ENCODE measurements at places on chromosomes 2 and 18.

- peak overlapping the region; percentile 99 for H3K27ac ChIP-seq
- H3K27me3 ChIP-seq, result no peaks in the 10 kb centered on the region
- no peaks in the 10 kb centered on the region for H3K36me3 ChIP-seq
These were observed 1.0 kb upstream of the HDAC4 start for GRCh38 chr2:239401881-239402233.

- DNase-seq, result no peak
- no peaks in the 10 kb centered on the region for H3K36me3 ChIP-seq
- H3K4me1 ChIP-seq, result no peaks in the 10 kb centered on the region
- H3K27ac ChIP-seq, result no peak overlapping the region
- no peaks in the 10 kb centered on the region for H3K27me3 ChIP-seq
- no peak overlapping the region for H3K4me3 ChIP-seq
These were observed 89.6 kb upstream of the CCDC141 start for GRCh38 chr2:179139506-179139905.

DNA sequence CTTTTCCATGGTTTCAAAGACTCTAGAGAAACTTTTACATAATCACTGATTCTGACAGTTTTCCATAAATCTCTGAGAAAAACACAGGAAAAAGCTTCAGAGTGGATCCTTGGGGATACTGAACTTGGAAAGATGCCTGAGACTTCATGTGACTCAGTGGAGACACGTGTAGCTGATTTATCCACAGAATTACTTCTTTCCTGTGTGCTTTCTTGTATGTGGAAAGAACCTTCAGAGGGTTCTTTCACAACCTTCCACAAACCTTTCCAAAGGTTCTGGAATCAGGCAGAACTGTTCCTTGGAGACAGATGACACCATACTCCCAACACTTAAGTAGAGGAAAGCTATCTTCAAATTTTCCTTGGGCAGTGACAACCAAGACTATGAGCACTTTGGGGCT lies 207.2 kb downstream of the RND3 start:
- H3K27me3 ChIP-seq, result no peaks in the 10 kb centered on the region
- no peak for DNase-seq
- H3K4me3 ChIP-seq, result no peak overlapping the region
- no peak overlapping the region for H3K27ac ChIP-seq
- H3K4me1 ChIP-seq, result no peaks in the 10 kb centered on the region

DNA sequence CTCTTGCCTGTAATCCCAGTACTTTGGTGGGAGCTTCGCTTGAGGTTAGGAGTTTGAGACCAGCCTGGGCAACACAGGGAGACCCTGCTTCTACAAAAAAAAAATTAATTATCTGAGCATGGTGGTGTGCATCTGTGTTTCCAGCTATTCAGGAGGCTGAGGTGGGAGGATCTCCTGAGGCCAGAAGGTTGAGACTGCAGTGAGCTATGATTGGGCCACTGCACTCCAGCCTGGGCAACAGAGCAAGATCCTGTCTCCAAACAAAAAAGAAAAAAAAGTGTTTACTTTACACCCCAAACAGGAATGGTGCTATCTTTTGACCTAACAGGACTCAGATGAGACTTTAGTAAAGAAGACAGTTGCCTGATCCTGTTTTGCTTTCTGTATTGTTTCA lies 35.6 kb downstream of the MAL start:
- no peaks in the 10 kb centered on the region for H3K36me3 ChIP-seq
- no peak overlapping the region for H3K27ac ChIP-seq
- H3K27me3 ChIP-seq, result no peaks in the 10 kb centered on the region

GRCh38 chr18:36212301-36213171 lies 25.2 kb downstream of the MOCOS start:
- DNase-seq, result no peak
- no peak overlapping the region for H3K27ac ChIP-seq
- H3K36me3 ChIP-seq, result no peaks in the 10 kb centered on the region
- H3K4me1 ChIP-seq, result no peaks in the 10 kb centered on the region

GRCh38 chr2:124580263-124580662 lies 555.2 kb downstream of the CNTNAP5 start:
- H3K4me1 ChIP-seq, result no peaks in the 10 kb centered on the region
- H3K27ac ChIP-seq, result no peak overlapping the region
- no peak for DNase-seq
- H3K27me3 ChIP-seq, result no peaks in the 10 kb centered on the region

DNA sequence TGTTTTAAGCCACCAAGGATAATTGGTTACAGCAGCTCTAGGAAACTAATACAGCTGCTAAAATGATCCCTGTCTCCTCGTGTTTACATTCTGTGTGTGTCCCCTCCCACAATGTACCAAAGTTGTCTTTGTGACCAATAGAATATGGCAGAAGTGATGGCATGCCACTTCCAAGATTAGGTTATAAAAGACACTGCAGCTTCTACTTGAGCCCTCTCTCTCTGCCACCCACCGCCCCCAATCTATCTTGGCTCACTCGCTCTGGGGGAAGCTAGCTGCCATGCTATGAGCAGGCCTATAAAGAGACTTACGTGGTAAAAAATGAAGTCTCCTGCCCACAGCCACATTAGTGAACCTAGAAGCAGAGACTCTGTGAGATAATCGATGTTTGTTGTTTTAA lies 3.5 kb upstream of the IL1F10 start:
- H3K4me3 ChIP-seq, result no peak overlapping the region
- no peaks in the 10 kb centered on the region for H3K4me1 ChIP-seq
- H3K27ac ChIP-seq, result no peak overlapping the region
- no peaks in the 10 kb centered on the region for H3K36me3 ChIP-seq

GRCh38 chr2:223786236-223786635 lies 51.1 kb downstream of the AP1S3 start:
- H3K4me1 ChIP-seq, result no peaks in the 10 kb centered on the region
- no peak overlapping the region for H3K27ac ChIP-seq
- H3K36me3 ChIP-seq, result no peaks in the 10 kb centered on the region

- DNase-seq, result no peak
- no peak overlapping the region for H3K27ac ChIP-seq
- H3K4me1 ChIP-seq, result no peaks in the 10 kb centered on the region
- no peak overlapping the region for H3K4me3 ChIP-seq
- no peaks in the 10 kb centered on the region for H3K27me3 ChIP-seq
These were observed 530.7 kb downstream of the CBLN2 start for GRCh38 chr18:72013427-72013850.

DNA sequence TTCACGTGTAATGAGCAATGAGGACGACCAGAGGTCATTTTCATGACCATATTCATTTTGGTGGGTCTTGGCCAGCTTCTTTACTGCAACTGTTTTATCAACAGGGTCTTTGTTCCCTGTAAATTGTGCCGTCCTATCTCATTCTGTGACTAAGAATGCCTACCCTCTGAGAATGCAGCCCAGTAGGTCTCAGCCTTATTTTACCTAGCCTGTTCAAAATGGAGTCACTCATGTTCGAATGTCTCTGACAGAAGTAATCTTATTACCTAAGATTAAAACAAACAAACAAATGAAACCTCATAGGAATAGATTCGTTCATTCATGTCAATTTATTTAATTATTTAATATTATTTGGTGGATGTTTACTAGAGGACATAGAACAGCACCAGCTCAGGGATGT lies 714.8 kb downstream of the ADCYAP1 start:
- no peak for DNase-seq
- H3K36me3 ChIP-seq, result no peaks in the 10 kb centered on the region
- H3K27me3 ChIP-seq, result no peaks in the 10 kb centered on the region

DNA sequence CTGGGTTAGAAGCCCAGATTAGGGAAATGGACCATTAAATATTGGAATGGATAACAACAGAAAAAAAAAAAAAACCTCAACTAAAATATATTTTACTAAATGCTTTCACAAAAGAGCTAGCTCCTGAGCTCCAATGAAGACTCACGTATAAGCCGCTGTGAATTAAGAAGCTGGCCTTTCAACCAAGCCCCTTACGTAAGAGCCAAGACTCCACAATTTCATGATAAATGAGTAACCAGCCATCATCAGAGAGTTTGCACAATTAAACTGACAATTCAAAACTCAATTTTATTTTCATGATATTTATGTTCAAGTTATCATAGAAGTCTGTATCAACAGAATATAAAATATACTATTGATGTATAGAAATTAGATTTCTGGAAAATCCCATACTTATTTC lies 70.7 kb upstream of the HNRNPA3 start:
- no peak overlapping the region for H3K27ac ChIP-seq
- H3K27me3 ChIP-seq, result peaks cover 5% of the 10 kb centered on the region
- H3K36me3 ChIP-seq, result no peaks in the 10 kb centered on the region
- H3K4me1 ChIP-seq, result no peaks in the 10 kb centered on the region
- H3K4me3 ChIP-seq, result no peak overlapping the region
- no peak for DNase-seq

GRCh38 chr2:230643576-230644291 lies 68.9 kb upstream of the CAB39 start:
- no peaks in the 10 kb centered on the region for H3K27me3 ChIP-seq
- no peak overlapping the region for H3K4me3 ChIP-seq
- H3K36me3 ChIP-seq, result no peaks in the 10 kb centered on the region
- DNase-seq, result no peak

- H3K36me3 ChIP-seq, result no peaks in the 10 kb centered on the region
- no peak overlapping the region for H3K4me3 ChIP-seq
- no peaks in the 10 kb centered on the region for H3K27me3 ChIP-seq
- no peak overlapping the region for H3K27ac ChIP-seq
- no peak for DNase-seq
These were observed 321.5 kb downstream of the XIRP2 start for GRCh38 chr2:167209784-167210183.

- no peaks in the 10 kb centered on the region for H3K27me3 ChIP-seq
- H3K4me3 ChIP-seq, result peak overlapping the region; percentile 60
- H3K4me1 ChIP-seq, result peaks cover 19% of the 10 kb centered on the region
- peak overlapping the region; percentile 86 for H3K27ac ChIP-seq
- no peak for DNase-seq
These were observed 590 bp downstream of the EIF2B4 start for GRCh38 chr2:27369471-27370025.

- DNase-seq, result no peak
- no peaks in the 10 kb centered on the region for H3K36me3 ChIP-seq
- no peak overlapping the region for H3K4me3 ChIP-seq
- no peaks in the 10 kb centered on the region for H3K27me3 ChIP-seq
- H3K27ac ChIP-seq, result no peak overlapping the region
These were observed 206.6 kb upstream of the RBMS1 start for GRCh38 chr2:160700021-160700814.

DNA sequence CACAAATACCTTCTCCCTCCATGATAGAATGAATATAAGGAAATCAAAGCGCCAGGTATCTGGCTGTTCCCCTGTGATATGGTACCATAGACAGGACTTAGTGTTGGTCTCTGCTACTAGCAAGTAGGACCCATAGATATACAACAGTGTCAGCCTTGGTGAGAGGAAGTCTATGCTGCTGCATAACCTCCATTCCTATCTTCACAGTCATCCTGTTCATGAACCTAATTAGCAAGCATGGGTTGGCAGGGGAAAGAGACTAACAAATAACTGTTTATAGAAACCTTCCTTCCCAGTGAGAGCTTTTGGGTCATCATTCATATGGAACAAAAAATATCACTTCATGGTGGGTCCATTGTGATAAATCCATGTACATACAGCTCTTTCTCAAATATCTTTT lies 188.9 kb upstream of the FAM98A start:
- no peak for DNase-seq
- H3K27me3 ChIP-seq, result no peaks in the 10 kb centered on the region
- H3K27ac ChIP-seq, result no peak overlapping the region
- H3K36me3 ChIP-seq, result no peaks in the 10 kb centered on the region
- H3K4me1 ChIP-seq, result no peaks in the 10 kb centered on the region
- no peak overlapping the region for H3K4me3 ChIP-seq

DNA sequence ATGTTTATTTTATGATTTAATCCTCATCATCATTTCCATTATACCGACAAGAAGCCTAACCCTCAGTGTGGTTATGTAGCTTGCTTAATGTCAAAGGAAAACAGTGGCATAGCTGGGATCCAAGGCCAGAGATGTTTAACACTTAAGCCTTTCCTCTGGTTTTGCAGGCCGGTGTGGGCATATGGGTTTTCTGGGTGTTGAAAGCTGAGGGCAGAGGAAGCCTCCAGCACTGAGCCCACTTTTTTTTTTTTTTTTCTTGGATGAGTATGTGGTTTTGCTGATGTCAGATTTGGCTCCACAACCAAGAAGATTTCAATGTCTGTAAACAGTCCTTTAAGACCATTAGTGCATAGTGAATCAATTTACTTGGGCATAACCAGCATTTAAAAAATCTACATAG lies 41.3 kb downstream of the LHCGR start:
- DNase-seq, result no peak

DNA sequence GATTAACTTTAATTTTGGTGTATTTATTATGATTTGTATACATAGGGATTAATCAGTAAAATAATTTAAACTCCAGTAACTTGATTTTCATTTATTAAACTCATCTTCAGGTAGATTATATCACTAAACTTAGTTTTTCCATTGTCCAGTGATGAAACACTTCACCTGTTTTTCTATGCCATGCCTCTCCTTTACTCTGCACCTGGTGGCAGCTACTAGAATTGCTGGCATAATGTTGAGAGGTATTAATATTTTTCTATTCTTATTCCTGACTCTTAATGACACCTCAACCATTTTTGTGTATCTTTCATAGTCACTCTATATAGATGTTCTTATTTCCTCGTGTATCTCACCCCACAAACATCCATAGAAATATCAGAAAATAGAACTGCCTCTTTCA lies 940.3 kb upstream of the CRIM1 start:
- H3K4me1 ChIP-seq, result no peaks in the 10 kb centered on the region
- H3K27me3 ChIP-seq, result no peaks in the 10 kb centered on the region
- H3K36me3 ChIP-seq, result no peaks in the 10 kb centered on the region
- no peak overlapping the region for H3K4me3 ChIP-seq
- H3K27ac ChIP-seq, result no peak overlapping the region
- DNase-seq, result no peak

DNA sequence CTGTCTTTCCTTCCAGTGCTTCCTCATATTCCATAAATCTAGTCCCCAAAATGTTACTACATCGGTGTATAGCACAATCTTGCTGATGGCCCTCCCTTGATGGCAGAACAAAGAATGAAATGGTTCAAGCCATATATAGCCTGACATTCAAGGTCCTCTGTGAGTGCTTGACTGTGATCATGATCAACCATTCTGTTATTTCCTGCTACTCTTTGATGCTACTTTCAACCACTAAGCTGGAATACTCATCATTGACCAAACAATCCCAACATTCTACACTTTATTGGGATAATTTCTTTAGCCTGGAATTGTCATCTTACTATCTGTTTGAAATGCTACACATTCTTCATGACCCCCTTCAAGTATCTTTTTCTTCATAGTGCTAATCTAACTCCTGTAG lies 633.9 kb downstream of the PLCL1 start:
- H3K4me1 ChIP-seq, result no peaks in the 10 kb centered on the region
- no peaks in the 10 kb centered on the region for H3K36me3 ChIP-seq
- no peak overlapping the region for H3K27ac ChIP-seq
- no peaks in the 10 kb centered on the region for H3K27me3 ChIP-seq

- DNase-seq, result peak; percentile 47
- H3K4me3 ChIP-seq, result peak within 1 kb of the TSS; percentile 40
- no peaks in the 10 kb centered on the region for H3K36me3 ChIP-seq
- H3K27me3 ChIP-seq, result no peaks in the 10 kb centered on the region
- peaks cover 3% of the 10 kb centered on the region for H3K4me1 ChIP-seq
- no peak within 1 kb of the TSS for H3K27ac ChIP-seq
These were observed at the start of gene DOCK10 for GRCh38 chr2:225041851-225042799. DOCK10 (minus strand) TSS chr2:225042468; CDS start chr2:225042374, 94 bp downstream.

- no peaks in the 10 kb centered on the region for H3K36me3 ChIP-seq
- no peaks in the 10 kb centered on the region for H3K27me3 ChIP-seq
- no peak overlapping the region for H3K27ac ChIP-seq
- no peaks in the 10 kb centered on the region for H3K4me1 ChIP-seq
- no peak overlapping the region for H3K4me3 ChIP-seq
- DNase-seq, result no peak
These were observed 76.6 kb downstream of the SMIM21 start for GRCh38 chr18:75350857-75351256.

- no peaks in the 10 kb centered on the region for H3K36me3 ChIP-seq
- no peak overlapping the region for H3K4me3 ChIP-seq
- no peaks in the 10 kb centered on the region for H3K4me1 ChIP-seq
These were observed 19.5 kb upstream of the DCDC2C start for GRCh38 chr2:3683748-3684454.

Measured in pancreas (tissue), 10 donors.